Jurkat, Clone E6-1 (cell line): ENCODE measurements at places on chromosomes 4 and X.
A peak's percentile ranks its signal among the peaks of the same experiment; 100 is the strongest.

GRCh38 chrX:10240918-10241317 lies 84.1 kb downstream of the CLCN4 start:
- DNase-seq = no peak

GRCh38 chr4:153005899-153006381 lies 69.8 kb downstream of the FHDC1 start:
- DNase-seq = no peak

DNA sequence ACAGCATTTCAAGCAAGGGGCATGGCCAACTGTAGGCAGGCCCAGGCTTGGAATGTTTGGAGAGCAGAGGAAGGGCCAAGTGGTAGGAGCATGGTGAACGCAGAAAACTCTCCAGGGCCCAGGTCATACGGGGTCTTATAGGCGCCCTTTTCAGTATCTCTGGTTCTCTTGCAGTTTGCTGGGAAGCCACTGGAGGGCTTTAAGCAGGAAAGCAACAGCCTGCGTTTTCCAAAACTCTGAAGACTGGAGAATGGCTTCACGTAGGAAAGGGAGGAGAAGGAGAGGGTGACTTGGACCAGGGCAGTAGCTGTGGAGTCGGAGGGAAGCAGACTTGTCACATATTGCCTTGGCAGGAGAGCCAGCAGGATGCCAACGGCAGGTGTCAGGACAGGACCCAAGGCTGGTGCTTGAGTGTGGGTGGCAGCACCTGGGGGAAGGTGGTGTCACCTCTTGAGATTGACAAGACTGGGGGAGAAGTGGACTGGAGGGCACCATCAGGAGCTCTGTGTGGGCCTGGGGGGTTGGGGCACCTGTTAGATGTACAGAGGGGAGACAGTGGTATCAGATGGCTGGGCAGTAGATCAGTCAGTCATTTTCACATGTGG lies 21.9 kb downstream of the TKTL1 start:
- no peak for DNase-seq

DNA sequence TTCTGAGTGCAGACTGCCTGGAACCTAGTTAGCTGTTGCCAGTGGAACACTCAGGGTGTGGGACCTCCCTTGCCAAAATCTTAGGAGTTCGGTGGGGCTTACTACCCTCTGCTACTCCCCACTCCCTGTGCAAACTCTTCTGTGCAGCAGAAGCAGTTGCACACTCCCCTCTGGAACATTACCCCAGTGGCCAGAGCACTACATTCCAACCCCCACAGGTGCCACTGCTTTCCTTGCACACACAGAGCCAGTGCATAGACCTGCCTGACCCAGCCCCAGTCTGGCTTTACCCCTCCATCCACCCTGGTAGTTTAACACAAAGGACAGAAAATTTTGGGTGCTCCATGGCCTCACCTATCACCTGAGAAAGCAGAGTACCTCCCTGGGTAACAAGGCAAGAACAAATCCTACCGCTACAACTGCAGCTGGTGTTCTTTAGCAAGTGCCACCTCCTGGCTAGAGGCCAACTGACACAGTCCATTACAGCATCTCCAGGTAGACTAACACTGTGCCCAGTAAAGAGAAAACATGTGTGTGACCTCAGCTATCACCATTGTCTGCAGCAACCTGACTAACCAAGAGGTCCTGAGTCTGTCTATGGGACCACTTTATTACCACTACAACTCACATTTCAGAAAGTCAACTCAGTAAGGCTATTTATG lies 11.5 kb upstream of the RASSF6 start:
- no peak for DNase-seq

DNA sequence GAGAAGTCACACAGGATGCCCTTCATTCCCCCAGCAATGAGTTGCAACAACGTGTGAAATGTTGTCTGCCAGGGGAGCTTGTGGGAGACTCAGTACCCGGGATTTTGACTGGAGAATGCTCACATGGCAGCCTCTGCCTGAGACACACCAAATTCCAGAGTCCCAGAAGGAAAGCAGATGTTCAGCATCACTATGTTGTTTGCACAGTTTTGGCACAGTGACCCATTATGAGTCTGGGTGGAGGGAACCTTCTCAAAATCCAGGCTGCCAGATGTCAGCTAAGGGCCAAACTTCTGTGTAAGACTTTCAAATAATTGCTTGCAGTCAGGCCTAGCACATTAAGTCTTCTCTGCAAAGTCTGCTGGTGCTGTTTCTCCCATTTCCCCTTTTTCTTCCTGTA lies 1029.7 kb upstream of the TENM3 start:
- no peak for DNase-seq

- peak; percentile 87 for DNase-seq
Measured at GRCh38 chr4:98663226-98664006, 5.0 kb upstream of the TSPAN5 start.

DNA sequence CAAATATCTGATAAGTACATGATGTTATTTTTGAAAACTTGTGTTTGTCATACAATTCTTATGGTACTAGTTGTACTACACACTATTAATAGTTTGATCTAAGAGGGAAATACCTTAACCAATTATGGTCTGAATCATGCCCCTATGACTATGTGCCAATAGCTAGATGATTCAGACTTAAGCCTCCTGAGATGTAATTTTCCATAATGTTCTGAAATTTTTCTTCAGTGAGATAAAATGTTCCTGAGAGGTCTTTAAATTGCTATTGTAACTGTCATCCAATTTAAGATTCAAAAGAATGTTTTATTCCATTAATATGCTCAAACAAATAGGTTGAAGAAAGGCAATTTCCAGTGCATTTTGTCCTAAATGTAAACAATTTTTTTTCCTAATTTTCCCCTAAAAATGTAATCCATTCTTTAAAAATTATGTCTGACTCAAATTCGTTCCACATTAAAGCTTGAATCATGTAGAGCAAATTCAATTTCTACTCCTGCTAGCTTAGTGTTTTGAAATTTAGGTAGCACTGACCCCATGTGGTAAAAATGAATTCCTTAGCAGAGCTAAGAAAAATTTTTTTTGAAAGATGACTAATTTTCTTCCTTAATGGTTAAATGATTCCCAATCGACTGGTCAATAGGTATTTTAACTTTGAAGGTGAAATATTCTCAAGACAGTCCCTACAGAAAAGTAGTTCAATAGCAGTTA lies 49.1 kb downstream of the APOOL start:
- DNase-seq = no peak
